Ascending aorta (tissue), 2 donors: ENCODE measurements at places on chromosomes 7 and 10.

DNA sequence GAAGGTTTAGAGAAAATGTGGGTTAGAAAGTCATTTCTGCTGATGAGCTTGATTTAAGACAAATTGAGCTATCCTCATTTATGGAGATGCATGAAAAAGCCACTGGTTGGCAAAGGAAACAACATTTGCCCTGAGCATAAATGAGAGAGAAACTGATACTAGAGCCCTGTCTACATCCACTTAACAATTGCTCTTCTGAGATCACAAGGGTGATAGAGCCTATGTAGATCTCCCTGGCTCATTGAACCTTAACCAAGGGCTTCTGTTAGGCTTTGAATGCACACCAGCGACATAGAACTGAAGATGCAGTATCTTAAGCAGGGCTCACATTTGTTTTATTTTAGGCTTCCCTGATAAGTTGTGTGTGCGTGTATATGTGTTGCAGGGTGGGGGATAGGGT lies 35.0 kb downstream of the GPR141 start:
- H3K4me1 ChIP-seq = no peaks in the 10 kb centered on the region
- H3K27me3 ChIP-seq = no peaks in the 10 kb centered on the region
- no peak for DNase-seq
- H3K4me3 ChIP-seq = no peak overlapping the region

DNA sequence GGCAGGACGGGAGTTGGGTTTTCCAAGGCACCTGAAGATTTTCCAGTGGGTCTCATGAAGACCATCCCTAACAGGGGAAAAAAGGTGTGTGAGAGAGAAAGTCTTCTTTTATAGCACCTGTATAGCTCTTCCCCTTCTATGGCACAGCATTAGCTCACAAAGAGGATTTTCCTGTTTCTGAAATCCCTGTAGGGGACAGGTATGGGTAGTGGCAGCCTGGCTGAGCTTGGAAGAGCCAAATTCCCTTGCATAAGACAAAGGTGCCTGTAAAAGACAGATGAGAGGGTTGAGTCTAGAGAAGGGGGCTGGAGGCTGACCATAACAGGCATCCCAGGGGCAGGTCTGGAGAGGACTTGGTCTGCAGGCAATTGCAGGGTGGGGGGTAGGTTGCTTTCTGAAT lies 63.7 kb downstream of the COL13A1 start:
- H3K4me3 ChIP-seq = no peak overlapping the region
- no peaks in the 10 kb centered on the region for H3K27me3 ChIP-seq
- no peak overlapping the region for H3K27ac ChIP-seq
- H3K36me3 ChIP-seq = no peaks in the 10 kb centered on the region
- DNase-seq = no peak
- peaks cover 6% of the 10 kb centered on the region for H3K4me1 ChIP-seq

- H3K27ac ChIP-seq = no peak overlapping the region
- no peaks in the 10 kb centered on the region for H3K27me3 ChIP-seq
- DNase-seq = no peak
- H3K36me3 ChIP-seq = no peaks in the 10 kb centered on the region
- H3K4me3 ChIP-seq = no peak overlapping the region
These were observed 53.9 kb downstream of the SEMA3D start for GRCh38 chr7:85133006-85133405.

DNA sequence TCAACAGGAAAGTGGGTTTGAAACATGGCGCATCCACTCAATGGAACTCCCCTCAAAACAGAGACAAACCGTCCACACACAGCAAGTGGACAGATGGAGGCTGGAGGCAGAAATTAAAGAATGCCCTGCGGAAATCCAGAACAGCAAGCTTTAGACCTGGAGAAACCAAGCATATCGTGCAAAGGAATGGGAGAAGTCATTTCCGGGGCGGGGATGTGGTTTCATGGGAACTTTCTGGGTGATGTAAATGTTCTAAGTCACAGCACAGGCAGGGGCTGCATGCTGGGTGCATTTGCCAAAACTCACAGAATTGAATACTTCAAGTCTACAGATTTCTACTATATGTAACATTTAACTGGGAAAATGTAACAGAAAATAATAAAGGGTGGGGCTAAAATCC lies 213.0 kb downstream of the PTPRN2 start:
- DNase-seq = no peak
- no peak overlapping the region for H3K27ac ChIP-seq
- no peaks in the 10 kb centered on the region for H3K36me3 ChIP-seq
- no peaks in the 10 kb centered on the region for H3K4me1 ChIP-seq
- H3K4me3 ChIP-seq = no peak overlapping the region
- no peaks in the 10 kb centered on the region for H3K27me3 ChIP-seq

GRCh38 chr7:1013581-1013980 lies 30.6 kb downstream of the CYP2W1 start:
- no peak overlapping the region for H3K4me3 ChIP-seq
- DNase-seq = no peak
- no peaks in the 10 kb centered on the region for H3K4me1 ChIP-seq
- no peak overlapping the region for H3K27ac ChIP-seq
- peaks cover 9% of the 10 kb centered on the region for H3K36me3 ChIP-seq

DNA sequence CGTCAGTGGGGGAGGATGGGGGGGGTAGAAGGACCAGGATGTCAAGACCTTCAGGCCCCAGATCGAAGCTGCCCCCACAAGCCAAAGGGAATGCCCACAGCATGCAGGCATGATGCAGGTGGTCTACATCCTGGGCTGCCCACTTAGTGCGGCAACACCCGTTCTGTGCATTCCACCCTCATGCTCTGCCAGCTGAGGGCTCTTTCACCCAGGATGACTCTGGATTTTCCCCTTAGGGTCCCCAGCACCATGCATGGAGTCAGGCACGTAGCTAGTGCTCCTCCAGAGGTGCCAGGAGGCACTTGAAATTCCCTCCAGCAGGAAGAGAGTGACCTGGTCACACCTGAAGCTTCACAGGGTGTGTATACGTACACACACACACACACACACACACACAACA lies 66.2 kb downstream of the SH3PXD2A start:
- no peaks in the 10 kb centered on the region for H3K27me3 ChIP-seq
- DNase-seq = no peak
- H3K4me1 ChIP-seq = no peaks in the 10 kb centered on the region
- no peaks in the 10 kb centered on the region for H3K36me3 ChIP-seq
- H3K4me3 ChIP-seq = no peak overlapping the region
- no peak overlapping the region for H3K27ac ChIP-seq

DNA sequence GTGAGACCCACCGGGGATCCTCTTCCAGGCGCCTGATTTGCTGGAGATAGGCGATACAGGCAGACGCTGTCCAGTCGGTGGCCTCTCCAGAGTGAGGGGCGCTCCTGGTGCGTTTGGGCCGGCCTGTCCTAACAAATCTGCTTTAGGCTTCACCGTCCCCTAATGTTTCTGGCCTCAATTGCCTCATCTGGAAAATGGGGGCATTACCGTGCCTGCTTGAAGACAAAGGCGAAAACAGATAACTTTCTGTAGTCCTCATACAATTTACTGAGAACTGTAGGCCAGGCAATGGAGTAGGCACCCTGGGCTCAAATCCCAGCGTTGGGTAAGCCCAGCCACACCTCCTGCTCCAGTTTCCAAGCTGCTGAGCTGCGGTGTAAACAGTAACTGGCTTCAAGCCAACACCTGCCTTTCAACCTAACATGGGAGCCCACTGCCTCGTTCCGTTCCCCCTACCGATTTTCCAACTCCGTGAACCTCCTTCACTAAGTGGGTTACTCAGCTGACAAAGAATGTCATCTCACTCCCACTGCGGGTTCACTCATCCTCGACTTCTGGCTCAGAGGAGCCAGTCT lies 589 bp upstream of the ZFAND4 start:
- H3K4me3 ChIP-seq = peak overlapping the region; percentile 78
- peak overlapping the region; percentile 89 for H3K27ac ChIP-seq
- H3K36me3 ChIP-seq = no peaks in the 10 kb centered on the region
- no peak for DNase-seq
- peaks cover 3% of the 10 kb centered on the region for H3K4me1 ChIP-seq

DNA sequence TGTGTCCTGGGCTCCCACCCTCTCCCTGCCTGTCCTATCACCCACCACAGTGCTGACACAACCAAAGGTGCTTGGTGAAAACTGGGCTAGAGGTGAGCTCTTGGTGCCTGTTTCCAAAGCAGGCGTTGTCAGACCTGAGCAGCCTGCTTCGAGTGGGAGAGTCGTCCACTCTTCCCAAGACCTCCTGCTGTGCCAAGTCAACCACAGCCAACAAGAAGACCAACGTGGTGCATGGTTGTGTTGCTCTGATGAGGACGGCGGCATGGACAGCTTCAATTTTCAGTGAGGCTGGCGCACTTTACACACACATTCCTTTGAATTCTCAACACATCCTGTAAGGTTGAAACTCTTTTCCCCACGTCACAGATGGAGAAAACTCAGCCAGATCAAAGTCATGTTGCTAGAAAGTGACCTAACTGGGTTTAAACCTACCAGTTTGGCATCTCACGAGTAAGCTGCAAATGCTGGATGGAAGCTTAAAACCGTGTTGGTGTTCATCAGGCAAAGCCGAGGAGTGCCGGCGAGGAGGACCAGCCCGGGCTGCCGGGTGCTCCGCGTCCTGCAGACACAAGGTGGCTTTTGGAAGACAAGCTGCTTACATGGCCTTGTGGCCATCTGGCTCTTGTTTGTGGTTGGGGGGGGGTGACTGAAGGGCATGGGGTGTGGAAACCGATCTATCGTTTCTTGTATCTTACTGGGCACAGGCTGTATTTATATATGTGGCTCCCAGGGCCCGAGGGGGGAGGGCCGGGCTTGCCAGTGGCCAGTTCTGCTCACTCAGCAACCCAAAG lies 39.3 kb downstream of the INSIG1 start:
- no peaks in the 10 kb centered on the region for H3K4me1 ChIP-seq
- H3K36me3 ChIP-seq = no peaks in the 10 kb centered on the region
- H3K27me3 ChIP-seq = no peaks in the 10 kb centered on the region
- H3K4me3 ChIP-seq = no peak overlapping the region
- peak; percentile 39 for DNase-seq
